Neural progenitor cell (in vitro differentiated cells): ENCODE measurements at places on chromosomes 12 and 14.

DNA sequence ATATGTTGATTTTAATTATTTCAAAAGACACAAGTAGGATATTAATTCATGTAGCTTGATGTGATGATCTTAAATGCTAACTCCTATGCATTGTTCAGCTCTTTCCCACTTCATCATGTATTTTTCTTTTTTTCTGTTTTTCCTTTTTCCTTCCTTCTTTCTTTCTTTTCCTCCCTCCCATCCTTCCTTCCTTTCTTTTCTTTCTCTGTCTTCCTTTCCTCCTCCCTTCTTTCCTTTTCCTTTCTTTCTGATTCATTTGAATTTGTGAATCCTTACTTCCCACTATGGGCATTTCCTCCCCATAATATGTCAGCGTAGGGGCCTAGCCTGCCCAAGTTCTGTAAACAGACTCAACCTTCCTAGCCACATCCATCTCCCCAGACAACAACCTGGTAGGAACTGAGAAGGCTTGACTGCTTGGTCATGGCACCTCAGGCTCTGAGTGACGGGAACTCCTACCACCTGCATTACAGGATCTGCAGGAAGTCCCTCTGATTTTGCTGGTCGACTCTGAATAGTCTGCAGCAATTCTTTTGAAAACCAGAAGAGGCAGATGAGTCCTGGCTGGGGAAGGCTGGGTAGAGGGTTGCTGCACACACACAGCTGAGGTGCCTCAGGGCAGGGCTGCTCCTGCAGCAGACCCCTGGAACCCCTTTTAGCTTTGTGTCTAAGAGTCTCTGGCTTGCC lies 33.4 kb upstream of the BHLHE41 start:
- no peak for DNase-seq

DNA sequence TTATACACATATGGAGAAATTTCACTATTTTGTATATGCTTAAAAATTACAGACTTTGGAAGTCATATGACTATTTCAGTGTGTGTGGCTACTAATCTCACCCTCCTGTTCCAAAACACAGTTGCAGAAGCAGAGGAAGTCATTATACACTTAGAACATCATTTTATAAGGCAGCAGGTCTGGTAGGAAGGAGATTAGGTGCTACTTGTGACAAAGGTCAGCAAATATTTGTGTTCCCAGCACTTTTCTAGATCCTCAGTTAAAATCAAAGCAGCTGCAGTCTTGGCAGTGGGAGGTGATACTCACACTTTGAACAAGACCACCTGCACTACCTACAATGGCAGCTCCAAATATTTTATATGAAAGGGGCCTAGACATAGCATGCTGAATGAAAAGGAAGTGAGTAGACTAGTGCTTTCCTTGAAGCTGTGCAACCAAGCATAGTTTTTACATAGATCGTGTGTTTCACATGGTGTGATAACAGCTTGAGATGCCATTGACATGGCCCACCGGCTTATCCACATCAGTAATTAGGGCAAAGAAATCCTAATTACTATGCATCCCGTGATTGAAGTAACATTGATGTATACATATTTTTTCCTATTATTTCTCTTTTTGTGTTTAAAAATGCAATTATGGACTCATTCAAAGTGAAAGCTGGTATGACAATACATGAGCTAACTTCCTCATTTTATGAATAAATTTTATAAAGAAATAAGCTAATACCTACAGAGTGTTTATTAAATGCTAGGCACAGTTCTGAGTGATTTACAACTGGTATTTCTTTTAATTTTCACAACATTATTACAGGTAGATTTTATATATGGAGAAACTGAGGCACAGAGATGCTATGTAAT lies 5.3 kb downstream of the GYS2 start:
- DNase-seq: no peak

GRCh38 chr14:104788873-104789663 lies 6.5 kb downstream of the AKT1 start:
- no peak for DNase-seq

DNA sequence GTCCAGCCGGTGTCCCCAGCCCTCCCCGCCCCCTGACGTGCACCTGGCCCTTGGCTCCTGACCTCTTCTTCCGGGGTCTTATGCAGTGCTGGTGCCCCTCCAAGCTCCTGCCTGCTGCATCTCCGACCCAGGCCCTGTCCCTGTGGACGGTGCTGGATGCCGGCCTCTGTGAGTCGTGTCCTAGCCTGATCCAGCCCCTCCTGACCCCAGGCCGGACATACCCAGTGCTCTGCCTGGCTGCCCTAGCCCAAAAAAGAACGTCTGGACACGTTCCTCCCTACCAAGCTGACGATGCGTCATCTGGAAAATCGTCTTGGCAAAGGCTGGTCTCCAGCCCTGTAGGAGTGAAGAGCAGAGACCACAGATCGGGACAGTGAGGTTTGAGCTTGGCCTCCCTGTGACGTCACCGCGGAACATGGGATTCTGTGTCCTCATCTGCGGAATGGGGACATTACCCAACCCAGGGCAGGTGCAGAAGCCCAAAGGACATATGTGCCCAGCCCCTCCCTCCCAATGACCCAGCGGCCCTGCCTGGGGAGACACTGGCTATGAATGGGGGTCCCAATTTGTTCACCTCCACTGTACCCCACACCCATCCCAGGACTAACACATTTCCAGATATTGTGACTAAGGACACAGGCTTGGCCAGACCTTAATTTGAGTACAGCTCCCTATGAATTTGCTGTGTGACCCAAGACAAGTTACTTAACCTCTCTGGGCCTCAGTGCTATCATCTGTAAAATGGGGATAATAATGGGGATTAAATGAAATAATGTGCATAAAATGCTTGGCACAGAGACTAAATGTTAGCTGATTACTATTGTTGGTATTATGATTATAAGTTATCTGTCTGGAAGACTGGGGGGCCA lies 51.0 kb upstream of the BCL11B start:
- no peak for DNase-seq

GRCh38 chr14:104253223-104253822 lies 114.9 kb downstream of the KIF26A start:
- no peak for DNase-seq

GRCh38 chr12:89345830-89346740 lies 6.2 kb downstream of the DUSP6 start:
- peak; percentile 83 for DNase-seq

- no peak for DNase-seq
These were observed 182.8 kb downstream of the SRGAP1 start for GRCh38 chr12:64027311-64027710.

GRCh38 chr14:25094171-25094907 lies 44.4 kb upstream of the STXBP6 start:
- peak; percentile 9 for DNase-seq

- DNase-seq: no peak
These were observed 329.6 kb downstream of the ADGRD1 start for GRCh38 chr12:131283191-131283861.

DNA sequence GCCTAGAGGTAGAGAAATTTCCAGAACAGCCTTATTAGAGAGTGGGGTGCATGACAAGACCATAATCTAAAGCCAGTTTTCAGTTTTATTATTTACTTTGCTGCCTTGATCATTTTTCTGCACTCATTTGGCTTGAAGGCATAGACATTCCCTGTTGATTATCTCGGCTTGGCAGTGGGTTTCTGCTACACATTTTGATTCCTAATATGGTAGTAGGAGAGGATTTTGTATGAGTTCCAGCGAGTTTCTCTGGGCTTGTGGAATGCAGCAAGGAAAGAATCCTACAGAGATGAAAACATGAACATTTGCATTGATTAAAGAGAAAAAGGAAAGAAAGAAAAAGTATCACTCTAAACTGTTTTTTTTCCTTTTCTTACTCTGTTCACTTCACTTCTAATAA lies 281.2 kb downstream of the PAWR start:
- no peak for DNase-seq

- DNase-seq: no peak
These were observed 68.7 kb downstream of the RGS6 start for GRCh38 chr14:72000907-72001306.

- DNase-seq: no peak
These were observed 39.0 kb downstream of the LRRK2 start for GRCh38 chr12:40263616-40264409.

DNA sequence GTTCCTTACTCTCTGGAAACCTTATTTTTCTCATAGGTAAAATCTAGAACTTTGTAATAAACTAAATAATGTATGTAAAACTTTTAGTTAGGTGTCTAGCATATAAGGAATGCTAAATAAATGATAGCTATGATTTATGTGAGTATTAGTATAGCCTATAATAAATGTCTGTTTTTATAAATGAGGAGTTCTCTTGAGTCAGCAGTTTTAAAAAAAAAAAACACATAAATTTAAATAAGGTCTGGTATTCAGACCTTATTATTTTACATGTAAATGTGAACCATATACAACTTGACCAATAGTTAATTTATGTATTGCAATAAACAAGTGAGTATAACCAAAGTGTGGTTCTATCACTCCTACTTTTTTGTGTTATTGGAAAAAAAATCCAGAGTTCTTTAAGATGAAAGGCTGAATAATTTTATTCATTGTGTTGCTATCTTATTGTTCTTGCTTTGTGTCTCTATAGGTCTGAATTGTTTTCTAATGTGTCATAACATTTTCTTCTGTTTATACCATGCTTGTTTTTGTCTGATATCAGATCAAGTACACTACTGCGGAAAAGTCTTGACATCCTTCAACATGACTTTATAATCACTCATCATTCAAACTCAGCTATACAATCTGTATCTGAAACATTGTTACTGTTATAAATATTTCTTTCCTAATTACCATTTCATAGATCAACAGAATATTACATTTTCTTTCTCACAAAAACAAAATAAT lies 115.7 kb downstream of the RASSF9 start:
- DNase-seq: no peak

GRCh38 chr12:53980104-53980801 lies 4.7 kb upstream of the HOXC10 start:
- DNase-seq: no peak
